ENCODE measurements at places on chromosomes 5 and 9. TPM values are rescaled to one million over a fixed set of nuclear protein-coding genes. Genes with fewer than 3 reads are reported as not detected.

GRCh38 chr9:114281473-114282103 is 41.3 kb upstream of the ORM1 start:
- no peak for DNase-seq

DNA sequence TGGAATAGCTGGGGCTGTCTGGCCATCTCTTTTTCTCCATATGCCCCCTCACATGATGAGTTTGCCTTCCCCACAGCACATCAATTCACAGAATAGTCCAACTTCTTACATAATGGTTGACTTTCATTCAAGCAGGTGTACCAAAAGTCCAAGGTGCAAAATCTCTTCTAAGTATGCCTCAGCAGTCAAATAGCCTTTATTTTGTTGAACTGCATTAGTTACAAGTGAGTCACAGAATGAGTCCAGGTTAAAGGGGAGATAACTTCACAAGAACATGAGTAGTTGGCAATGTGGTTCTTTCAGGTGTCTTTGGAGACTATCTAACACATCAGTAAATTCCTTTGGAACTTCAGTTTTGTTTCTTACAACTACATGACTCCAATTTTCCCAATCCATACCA is 672.5 kb downstream of the PRELID2 start:
- no peak for DNase-seq

- no peak for DNase-seq
Observed at GRCh38 chr5:125034331-125034730, 287.9 kb upstream of the ZNF608 start.

- no peak for DNase-seq
Observed at GRCh38 chr9:89375191-89375760, 57.0 kb downstream of the SECISBP2 start.

- DNase-seq = no peak
Observed at GRCh38 chr9:97722331-97722730, 25.2 kb upstream of the XPA start.

DNA sequence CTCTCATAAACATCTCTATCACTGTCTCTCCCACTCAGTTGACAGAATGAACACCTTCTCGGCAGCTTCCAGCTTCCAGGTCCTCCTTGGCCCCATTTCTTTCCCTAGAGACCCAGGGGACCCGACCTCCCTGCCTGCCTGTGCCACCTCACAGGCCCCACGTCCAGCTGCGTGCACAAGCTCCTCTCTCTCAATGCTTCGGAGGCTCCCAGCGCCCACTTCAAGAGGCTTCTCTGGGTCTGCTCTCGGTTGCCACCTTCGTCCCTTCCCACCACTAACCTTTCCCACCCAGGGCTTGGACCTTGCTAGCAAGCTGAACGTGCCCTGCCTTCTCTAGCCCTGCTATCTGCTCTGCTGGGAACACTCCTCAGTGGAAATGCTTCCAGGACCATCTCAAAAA is 2.8 kb upstream of the N4BP3 start:
- no peak for DNase-seq

DNA sequence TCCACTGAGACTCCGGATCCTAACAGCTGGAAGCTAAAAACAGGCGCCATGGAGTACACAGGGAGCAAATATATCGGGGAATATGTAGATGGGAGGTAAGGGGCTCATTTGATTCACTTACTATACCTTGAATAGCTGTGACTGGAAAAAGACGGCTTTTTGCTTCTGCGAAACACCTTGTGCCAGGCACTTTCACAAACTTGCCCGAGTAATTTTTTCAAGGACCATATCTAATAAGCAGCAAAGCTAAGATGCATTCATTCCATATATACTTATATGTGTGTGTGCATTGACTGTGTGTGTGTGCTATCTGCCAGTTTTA is 178 bp downstream of the MORN5 start:
- DNase-seq = no peak

DNA sequence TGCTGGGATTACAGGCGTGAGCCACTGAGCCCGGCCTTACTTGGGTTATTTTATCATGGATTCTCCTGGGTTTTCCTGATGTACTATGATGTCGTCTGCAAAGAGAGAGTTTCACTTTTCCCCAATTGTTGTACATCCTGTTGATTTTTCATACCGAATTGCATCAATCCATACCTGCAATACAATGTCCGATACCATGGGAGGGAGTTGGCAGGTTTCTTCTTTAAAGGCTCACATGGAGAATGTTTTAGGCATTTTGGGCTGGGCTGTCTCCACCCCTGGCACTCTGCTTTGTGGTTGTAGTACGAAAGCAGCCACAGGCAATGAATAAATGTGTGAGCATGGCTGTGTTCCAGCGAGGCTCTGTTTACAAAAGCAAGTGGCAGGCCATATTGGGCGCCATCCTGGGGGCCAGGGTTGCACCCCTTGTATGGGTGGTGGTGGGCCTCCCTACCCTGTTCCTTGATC is 35.1 kb upstream of the EXOC3 start:
- DNase-seq = no peak

DNA sequence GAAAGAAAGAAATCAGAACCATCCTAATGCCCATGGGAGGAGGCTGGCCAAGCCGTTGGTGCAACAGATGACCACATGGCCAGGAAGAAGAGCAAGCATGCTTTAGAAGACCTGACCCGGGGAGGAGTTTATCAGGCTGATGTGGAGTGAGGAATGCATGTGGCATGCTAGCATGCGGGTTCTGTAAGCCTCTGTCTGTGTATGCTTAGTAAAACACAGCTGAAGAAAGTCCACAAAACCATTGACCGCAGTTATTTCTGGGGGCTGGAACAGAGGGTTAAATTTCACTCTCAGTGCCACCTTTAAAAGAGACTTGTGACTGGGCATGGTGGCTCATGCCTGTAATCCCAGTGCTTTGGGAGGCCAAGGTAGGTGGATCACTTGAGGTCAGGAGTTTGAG is 19.1 kb downstream of the GFI1B start:
- DNase-seq = no peak

- DNase-seq = peak; percentile 61
Observed at GRCh38 chr9:91162311-91162710, 199.4 kb downstream of the AUH start.

DNA sequence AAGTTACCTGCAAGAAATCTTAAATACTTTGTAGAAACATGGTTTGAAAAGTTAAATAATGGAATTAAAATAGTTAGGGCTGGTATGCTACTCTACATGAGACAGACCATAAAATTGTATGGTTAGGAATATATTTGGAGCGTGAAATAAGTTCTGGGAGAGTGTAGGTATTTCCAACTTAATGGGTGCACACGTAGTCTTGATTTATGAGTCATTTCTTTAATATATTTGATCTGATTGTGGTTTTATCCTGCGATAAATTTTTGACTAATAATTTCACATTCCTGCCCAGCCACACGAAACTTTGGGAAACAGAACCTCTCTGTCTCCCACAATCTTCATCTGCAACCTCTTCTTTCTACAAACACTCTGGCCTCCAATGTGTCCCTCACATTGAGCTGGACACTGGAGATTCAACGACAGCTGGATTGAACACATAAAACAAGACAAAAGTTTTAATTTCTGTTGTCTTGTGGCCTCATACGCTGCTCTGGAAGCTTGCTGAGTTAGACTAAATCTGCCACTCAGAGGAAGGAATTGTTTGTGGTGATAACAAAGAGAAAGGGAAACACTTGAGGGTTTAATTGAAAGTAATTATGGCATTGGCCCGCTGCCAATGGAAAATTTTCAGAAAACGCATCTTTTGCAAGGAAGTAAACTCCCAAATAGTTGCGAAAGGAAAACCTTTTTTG is 201.8 kb upstream of the ZNF608 start:
- DNase-seq = no peak

DNA sequence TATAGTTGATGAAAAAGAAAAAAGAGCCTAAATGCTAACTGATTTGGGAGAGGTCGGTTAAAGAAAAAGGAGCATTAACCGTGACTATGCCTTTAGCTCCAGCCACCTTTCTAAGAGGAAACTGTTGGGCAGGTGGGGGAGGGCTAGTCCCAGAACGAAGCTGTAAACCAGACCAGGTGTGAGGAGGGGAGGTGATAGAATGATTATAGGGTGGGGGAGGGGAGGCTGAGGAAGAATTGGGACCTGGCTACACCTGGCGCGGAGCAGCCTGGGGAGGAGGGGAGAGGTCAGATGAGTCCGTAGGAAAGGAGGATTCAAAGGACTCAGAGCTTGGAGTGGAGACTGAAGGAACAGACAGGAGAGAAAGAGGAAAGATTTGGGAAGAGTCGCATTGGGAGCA is 73.4 kb downstream of the PHAX start:
- DNase-seq = no peak

DNA sequence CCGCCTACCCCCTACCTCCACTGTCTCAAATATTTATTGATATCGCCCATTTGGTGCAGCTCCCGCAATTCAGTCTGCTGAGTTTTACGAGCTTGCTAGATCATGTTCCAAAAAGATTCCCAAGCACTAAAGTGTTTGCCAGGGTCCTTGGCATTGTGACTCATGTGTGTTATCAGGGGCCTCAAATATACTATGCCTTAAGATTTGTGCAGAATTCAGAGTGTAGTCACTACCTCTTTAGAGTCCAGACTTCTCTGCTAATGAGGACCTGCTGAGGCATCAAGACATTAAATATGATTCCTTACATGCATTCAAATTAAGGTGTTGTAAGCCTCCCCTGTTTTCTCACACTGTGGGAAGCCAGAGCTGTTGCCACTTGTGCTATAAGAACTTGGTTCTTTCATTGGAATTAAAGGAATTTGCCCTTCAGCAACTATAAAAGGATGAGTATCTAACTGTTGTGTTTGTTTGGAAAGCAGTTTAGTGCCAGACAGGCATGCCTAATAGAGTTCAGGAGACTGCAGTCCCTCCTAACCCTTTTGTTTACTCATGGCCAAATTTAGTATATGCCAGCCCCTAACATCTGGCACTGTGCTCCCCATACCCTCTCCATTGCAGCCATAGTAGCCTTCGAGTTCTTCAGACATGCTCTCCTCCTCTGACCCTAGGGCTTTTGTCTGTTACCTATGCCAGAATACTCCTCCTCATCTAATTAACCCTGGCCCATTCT is 316.4 kb downstream of the NR3C1 start:
- DNase-seq = no peak

PCDHA2 gene
- total RNA-seq = not detected

C6 gene
- total RNA-seq = not detected

GFRA3 gene
- not detected for total RNA-seq

PCDHGB6 gene
- total RNA-seq = not detected

DMRT3 gene
- not detected for total RNA-seq

KIF27 gene
- 6.4 TPM for total RNA-seq

PCDHB10 gene
- not detected for total RNA-seq

IL7R gene
- total RNA-seq = 102 TPM

NUDCD2 gene
- total RNA-seq = 50.2 TPM

SMAD5 gene
- total RNA-seq = 13.9 TPM

Data from activated T-cell treated with anti-CD3 and anti-CD28 coated beads, Interleukin-2, amount 50 U/mL, for 72 hours (primary cell).